Activated CD8-positive, alpha-beta memory T cell treated with anti-CD3 and anti-CD28 coated beads for 48 hours (primary cell): ENCODE measurements at places on chromosomes 2 and 18.

- DNase-seq = no peak
Measured at GRCh38 chr2:54634564-54635511, 88.6 kb upstream of the EML6 start.

GRCh38 chr2:680496-680895 is 3.3 kb upstream of the TMEM18 start:
- DNase-seq = no peak

- DNase-seq = no peak
Measured at GRCh38 chr2:65786007-65786717, 353.8 kb upstream of the SPRED2 start.

- DNase-seq = no peak
Measured at GRCh38 chr18:60070631-60071030, 170.8 kb downstream of the PMAIP1 start.

DNA sequence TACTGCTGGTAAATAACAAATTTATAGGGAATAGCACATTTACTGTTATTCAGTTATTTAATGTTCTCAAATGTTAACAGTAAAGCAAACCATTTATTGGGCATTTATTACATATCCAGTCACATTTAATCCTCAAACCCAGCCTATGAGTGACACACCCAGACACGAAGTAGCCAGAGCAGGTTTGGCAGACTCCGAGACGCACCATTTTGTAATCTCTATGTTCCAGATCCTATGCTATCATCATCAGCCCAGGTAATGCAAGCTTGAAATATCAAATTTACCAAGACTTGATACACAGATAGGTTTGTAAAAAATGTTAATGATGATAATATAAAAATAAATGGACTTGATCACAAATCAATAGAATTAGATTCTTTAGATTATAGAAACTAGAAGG is 131.1 kb downstream of the IKZF2 start:
- no peak for DNase-seq

- DNase-seq = no peak
Measured at GRCh38 chr2:1960761-1961160, 216.4 kb upstream of the PXDN start.

GRCh38 chr2:144349674-144350073 is 170.2 kb downstream of the ZEB2 start:
- no peak for DNase-seq

DNA sequence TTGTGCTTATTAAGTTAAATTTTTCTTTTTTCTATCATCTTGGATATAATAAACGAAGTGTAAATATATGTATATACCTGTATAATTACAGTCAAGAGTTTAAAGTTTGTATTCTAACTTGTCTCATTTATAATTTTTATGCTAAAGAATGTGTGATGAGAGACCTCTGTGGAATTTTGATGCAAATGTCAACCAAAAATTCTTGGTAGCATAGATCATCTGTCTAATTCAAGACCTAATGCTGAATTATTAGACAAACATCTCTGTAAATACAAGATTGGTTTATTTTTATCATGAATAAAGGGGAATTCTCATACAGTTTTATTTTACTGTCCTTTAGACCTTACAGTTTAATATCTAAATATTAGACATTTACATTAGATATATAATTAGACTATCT is 149.2 kb upstream of the VWC2L start:
- no peak for DNase-seq

DNA sequence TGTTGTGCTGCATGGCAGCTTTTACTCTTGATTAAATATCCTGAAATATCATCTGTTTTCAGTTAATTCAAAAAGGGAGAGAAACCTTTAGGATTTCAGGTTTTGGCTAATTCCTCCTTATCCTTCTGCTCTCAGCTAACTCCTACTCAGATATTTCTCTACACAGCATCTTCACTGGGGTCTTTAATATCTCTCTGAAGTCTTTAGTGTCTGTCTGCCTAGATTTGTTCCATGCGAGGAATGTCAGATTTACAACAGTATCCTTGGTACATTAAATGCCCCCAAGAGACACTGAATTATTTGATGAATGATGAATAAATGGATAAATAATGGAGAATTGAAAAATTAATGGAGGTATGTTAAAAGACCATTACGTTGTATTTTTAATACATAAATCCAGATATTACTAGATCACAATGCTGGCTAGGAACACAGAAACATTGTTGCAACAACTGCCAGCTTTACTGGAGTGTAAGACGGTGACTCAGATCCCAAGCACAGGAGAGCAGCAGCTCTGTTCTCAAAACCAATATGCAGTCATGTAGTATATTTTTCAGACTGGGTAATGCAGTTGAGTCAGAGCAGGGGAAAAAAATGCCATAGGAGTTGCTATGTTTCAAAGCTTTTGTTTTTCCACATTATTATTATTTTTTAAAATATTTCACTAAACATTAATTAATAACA is 388.0 kb upstream of the SYT4 start:
- DNase-seq = no peak

DNA sequence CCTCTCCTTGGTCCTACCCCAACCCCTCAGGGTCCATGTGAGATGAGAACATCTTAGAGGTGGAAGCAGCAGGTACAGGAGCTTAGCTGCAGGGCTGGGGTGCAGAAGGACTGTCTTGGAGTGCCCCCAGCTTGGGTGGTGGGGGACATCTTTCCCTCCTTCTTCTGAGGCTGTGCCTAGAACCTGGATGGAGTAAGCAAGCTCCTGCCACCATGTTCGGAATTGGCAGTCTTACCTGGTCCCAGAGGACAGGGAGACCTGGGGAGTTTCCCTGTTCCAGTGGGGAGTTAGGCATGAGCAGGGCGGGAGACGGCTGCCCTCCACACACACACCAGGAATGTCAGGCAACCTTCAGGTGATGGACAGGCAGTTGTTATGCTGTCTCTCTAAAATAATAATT is 131.0 kb upstream of the COPS8 start:
- no peak for DNase-seq

GRCh38 chr2:203685081-203685621 is 21.3 kb upstream of the CD28 start:
- no peak for DNase-seq

GRCh38 chr2:207543272-207543671 is 13.5 kb downstream of the CREB1 start:
- DNase-seq = no peak

DNA sequence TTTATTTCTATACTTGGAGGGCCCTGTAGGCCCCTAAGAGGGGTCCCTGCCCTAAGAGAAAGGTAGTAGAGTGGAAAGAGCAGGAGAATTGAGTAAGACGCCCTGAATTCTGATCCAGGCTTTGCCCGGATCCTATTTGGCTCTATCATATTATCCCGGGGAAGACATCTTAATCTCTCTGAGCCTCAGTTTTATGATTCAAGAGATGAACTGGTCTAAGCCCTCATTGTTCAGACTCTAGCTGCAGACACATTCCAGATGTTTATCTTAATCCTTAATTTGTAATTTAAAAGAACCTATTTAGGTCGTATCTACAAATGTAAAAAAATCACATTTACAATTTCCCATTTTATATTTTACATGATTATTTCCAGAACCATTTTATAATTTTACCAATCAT is 220.1 kb downstream of the AGPS start:
- no peak for DNase-seq

DNA sequence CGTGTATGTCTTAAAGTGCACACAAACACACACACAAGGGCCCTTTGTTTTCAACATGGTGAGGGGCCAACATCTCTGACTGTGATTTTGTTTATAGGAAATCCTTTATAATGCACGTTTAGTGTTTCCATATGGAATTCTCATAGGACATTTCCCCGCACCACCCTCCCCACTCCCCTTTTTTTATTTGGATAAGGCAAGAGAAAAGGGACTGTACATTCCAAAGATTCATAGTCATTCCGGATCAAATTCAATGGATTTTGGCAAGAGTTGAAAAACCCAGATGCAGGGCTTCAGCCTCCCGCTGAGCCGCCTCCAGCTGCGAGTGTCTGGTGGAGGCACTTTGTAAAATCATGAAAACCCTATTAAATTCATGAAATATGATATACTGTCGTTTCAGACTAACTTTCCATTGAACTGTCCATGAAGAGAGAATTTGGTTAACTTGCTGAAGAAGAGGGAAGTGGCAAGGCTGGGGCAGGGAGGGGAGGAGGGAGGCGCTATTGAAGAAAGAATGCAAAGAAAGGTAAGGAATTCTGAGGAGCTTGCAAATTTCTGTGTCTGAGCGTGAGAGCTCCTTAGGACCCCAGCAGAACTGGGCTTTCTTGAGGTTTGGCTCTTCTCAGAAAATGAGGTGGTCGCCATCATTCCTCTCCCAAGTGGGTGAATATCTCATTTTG is 25.8 kb upstream of the SLC14A2 start:
- DNase-seq = no peak

GRCh38 chr2:229348128-229348527 is 77.0 kb upstream of the PID1 start:
- DNase-seq = no peak

- no peak for DNase-seq
Measured at GRCh38 chr2:186129767-186130581, 356.1 kb upstream of the ZC3H15 start.

DNA sequence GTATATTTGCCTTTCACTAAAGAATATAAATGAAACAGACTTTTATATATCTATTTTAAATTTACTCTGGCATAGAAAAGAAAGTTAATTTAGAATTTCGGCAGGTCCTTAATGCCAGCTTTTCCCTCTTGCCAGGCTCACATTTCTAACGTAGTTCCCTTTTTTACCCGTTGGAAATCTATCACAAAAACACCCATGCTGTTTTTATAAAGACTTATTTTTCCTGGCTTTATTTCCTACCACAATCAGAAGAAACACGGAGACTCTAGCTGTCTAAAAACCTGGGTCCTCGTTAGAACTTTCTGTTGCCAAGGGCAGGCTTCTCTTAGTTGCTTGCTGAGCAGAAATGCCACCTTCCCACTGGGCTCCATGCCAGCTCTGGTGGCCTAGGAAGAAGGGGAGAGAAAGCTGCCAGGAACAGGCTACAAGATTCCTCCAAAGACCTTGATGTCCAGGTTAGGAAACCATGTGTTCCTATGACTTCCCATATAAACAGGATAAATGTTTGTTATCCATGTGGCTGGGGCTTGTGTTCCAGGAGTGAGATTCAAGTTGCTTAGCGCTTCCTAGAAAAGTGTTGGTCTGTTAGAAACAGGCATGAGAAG is 17.8 kb upstream of the TMEM18 start:
- no peak for DNase-seq

DNA sequence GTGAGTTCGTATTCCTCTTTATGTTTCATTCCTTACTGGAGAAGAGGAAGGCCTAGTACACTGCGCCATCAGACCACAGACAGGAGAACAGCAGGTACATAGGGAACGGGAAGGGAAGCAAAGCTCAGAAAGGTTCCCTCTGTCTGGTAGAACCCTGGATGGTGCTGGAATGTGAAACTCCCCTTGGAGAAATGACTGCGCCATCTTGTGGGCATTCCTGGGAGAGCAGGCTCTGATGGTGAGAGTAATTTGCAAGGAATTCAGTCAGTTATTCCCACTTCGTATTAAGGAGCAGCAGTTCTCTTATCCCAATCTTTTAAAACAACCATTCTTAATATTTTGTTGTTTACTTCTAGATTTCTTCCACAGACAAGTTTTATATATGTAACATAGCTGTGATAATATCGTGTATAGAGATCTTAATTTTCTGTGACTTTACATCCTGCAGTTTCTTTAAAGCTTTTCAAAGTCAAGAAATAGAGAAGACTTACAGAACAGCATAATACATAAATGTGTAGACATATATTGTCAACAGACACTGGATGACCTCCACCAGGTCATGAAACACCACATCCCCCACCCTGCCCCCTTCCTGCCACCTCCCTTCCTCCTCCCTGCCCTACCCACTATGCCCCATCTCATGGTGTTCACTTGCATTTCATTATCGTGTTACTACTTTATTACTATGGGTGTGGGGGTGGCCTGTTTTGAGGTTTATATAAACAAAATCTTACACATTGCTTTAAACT is 83.9 kb downstream of the ARHGEF4 start:
- DNase-seq = peak; percentile 43

GRCh38 chr2:11598228-11598731 is 64.4 kb downstream of the GREB1 start:
- DNase-seq = no peak

DNA sequence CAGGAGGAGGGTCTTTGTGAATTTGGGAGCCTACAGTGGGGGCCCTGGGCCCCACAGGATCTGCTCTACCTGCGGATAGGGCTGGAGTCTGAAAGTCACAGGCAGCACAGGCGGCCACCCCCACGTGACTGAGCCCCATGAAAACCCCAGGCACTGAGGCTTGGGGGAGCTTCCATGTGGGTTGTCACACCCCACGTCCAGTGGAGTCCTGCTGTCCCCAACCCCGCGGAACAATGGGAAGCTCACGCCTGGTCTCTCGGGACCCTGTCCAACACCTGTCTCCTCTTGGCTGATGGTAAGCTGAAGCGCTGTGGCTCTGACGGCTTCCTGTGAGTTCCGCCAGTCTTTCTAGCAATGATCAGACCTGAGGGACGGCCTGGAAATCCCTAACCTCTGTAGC is 85.8 kb downstream of the PTGR3 start:
- no peak for DNase-seq

DNA sequence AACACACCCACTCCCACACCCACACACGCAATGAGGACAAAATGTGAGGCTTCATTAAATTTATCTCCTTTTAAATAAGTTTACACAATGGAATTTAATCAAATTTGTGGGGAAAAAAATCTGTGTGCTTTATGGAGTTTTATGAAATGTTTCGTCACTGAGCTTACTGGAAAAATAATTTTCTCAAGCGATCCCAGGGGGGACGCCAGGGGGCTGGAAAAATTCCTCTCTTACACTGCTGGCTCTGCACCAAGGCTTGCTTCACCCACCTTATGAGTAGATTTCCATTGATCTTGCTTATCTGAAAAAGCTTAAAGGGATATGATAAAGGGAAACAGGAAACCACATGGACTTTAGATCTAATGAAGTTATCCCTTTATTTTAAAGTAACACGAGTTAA is 95.5 kb downstream of the CABYR start:
- DNase-seq = no peak

- no peak for DNase-seq
Measured at GRCh38 chr2:180240774-180241173, 233.7 kb upstream of the CWC22 start.

GRCh38 chr2:23452853-23453420 is 68.0 kb downstream of the KLHL29 start:
- DNase-seq = peak; percentile 9

GRCh38 chr2:222548992-222549391 is 106.9 kb downstream of the FARSB start:
- DNase-seq = no peak

GRCh38 chr2:64826703-64827102 is 162.5 kb upstream of the SLC1A4 start:
- no peak for DNase-seq
